ENCODE measurements at places on chromosomes 3 and 15. TPM values are rescaled to one million over a fixed set of nuclear protein-coding genes. Genes with fewer than 3 reads are reported as not detected.

DNA sequence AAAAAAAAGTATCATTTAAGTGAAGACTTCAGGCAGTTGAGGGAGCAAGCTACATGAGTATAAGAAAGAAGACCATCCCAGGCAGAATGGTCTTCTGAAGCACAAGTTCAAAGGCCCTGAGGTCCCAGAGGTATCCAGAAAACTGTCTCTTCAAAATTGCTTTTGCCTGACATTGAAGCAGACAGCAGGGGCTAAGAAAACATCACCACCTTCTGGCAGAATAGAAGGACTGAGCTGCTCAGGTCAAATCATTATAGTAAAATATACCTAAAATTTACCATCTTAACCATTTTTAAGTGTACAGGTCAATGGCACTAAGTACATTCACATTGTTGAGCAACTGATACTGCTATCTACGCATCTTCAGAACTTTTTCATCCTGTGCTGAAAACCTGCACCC, 16.4 kb downstream of the GPR160 start:
- no peak for DNase-seq

- no peak for DNase-seq
Measured at GRCh38 chr15:55742498-55742926, 440 bp downstream of the PRTG start.

- DNase-seq: peak; percentile 56
Measured at GRCh38 chr15:88656760-88657221, 18.0 kb downstream of the ISG20 start.

- peak; percentile 32 for DNase-seq
Measured at GRCh38 chr3:140816372-140817195, 125.1 kb upstream of the SLC25A36 start.

DNA sequence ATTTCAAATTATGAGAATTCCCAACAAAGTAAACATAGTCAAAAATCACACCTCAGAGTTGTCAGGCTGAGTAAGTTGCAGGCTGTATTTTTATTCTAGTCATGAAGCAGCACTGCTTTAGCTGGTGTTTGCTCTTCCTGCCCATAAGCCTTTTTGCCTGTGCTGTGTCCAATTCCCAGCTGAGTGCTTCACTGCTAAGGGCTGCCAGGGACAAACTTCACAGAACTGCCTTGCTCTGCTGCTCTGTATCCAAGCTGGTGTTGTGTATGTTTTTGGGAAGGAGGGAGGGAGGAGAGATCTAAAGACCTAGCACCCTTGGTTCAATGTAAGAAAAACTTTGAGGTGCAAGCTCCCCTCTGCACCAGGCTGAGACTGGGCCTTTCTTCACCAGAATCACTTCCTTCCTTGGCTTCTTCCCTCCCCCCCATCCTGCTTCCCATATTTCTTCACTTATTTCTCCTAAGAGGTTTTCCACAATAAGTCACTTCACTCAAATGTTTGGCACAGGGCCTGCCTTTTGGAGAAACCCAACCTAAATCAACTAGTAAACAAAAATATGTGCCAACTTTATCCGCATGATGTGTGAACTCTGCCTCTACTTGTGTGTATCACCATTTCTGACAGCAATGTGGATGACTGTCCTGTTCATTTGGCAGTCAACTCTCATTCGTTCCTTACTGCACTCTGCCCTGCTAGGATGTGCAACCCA, 156.1 kb downstream of the TBL1XR1 start:
- DNase-seq: no peak

DNA sequence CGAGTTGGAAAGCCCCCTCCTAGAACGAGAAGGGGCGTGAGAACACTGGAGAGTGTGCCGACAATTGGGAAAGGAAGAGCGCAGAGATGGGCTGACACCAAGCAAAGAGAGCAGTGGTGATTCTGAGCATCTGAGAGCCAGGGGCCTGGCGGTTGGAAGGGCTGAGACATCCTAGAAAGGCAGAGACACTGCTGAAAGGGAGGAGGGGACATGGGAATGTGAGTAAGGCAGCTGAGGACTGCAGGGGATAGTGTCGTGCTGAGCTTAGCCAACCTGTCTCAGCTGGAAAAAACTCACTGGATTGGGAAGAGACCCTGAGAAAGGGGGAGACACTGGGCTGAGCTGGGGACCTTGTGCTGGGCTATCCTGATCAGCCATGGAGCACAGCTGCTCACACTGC, 58.1 kb upstream of the SLC6A6 start:
- no peak for DNase-seq

GRCh38 chr3:134458406-134458945, 27.3 kb downstream of the ANAPC13 start:
- DNase-seq: no peak

- no peak for DNase-seq
Measured at GRCh38 chr3:13013151-13013561, 60.1 kb downstream of the IQSEC1 start.

DNA sequence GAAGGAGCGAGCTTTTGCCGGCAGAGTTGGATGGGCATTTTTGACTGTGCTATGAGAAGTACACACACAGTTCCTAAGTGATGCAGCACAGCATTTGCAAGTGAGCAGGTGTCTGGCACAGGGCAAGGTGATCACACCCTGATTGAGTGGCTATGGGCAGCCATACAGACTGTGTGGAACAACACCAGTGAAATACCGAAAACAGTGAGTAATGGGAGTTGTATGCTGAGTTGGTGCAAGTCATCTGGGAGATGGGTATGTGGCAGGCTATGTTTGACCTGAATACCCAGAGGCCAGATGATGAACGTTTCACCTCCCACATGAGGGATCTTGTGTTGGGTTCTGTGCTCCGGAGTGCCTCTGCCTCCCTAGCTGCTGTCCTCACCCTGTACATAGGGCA, 53.5 kb upstream of the TIPARP start:
- no peak for DNase-seq

DNA sequence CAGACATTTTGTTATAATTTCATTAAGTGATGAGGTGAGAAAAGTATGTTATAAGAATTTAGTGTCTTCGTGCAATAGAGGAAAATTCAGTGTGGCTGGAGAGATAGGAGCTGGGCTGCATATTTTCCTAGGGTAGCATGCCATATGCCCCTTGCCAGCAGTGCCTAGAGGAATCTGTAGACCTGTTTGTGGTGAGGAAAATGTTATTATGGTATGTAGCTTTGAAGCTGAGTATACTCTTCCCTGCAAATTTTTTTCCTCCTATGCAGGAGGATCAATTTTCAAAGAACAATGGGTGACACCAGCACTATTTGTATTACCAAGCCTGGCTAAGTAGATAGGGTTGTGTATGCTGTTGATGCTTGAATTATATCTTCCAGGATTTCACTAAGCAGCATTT, 200.6 kb downstream of the EDEM1 start:
- DNase-seq: no peak

GRCh38 chr15:54520616-54521015, 542.4 kb downstream of the UNC13C start:
- DNase-seq: no peak

DNA sequence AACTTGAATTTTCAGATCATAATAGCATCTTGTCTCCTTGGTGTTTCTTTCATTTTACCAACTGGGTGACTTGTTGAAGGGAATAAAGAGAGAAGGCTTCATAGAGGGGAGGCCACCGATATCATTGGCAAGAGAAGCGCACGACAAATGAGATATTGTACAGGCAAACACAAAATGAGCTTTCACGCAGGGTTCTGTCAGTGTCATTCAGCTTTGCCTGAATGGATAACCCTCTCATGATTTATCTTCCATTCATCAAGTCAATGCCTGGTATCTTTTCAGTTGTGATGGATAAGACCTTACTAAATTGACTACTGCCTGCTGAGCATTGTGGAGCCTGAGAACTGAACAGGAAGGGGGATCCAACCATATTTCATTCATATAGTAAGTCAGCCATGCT, 188.6 kb upstream of the EPHA3 start:
- DNase-seq: no peak

- no peak for DNase-seq
Measured at GRCh38 chr3:54146506-54147239, 24.3 kb downstream of the CACNA2D3 start.

- DNase-seq: no peak
Measured at GRCh38 chr15:86772369-86773059, 692.8 kb downstream of the AGBL1 start.

DNA sequence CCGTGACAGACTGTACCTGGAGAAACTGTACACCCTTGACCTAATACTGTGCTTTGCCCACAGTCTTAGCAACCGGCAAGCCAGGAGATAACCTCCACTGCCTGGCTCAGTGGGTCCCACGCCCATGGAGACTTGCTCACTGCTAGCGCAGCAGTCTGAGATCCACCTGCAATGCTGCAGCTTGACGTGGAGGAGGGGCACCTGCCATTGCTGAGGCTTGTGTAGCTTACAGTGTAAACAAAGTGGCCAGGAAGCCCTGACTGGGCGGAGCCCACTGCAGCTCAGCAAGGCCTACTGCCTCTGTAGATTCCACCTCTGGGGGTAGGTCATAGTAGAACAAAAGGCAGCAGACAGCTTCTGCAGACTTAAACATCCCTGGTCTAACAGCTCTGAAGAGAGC, 189.3 kb downstream of the EDEM1 start:
- DNase-seq: no peak

GRCh38 chr3:194323785-194324735, 27.1 kb downstream of the CPN2 start:
- no peak for DNase-seq

- no peak for DNase-seq
Measured at GRCh38 chr15:101228313-101228712, 23.5 kb downstream of the CHSY1 start.

DNA sequence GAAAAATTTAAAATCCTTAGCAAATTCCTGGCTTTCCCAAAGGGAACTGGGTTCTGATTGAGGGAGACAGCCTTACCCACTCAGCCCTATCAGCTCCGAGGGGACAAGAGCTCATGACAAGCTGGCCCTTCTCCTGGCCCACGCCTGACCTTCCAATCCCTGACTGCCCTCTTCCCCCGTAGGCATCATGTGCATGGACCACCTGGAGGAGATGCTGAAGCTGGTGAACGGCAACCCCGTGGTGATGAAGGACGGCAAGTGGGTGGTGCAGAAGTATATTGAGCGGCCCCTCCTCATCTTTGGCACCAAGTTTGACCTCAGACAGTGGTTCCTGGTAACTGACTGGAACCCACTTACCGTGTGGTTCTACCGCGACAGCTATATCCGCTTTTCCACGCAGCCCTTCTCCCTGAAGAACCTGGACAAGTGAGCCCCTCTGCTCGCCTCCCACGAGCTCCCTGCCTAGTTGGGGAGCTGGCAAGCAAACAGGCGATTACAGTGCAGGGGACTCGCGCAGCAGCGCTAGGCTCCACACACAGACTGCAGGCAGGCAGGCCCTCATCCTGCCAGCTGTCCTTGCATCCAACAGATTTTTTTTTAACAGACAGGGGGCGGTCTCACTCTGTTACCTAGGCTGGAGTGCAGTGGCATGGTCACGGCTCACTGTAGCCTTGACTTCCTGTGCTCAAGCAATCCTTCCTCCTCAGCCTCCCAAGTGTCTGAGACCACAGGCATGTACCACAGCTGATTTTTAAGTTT, 16.8 kb downstream of the RPUSD3 start:
- no peak for DNase-seq

GRCh38 chr3:148861277-148861869, 3.7 kb upstream of the CPA3 start:
- DNase-seq: no peak

DNA sequence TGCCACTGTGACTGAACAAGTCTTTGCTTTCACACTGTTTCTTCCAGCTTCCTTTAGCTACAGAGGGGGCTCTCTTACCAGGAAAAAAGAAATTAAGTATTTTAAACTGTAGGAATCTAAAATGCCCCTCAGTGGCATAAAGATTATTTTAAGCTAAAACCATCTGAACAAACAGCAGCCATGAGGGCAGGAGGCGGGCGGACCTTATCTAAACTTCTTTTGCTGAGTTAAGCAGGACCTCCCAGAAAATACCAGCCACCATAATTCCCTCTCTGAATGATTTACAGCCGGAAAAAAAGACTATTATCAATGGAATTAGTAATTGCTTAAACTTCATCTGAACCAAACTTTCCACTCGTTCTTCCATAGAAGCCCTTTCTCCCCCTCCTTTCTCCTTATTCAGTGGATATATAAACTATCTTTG, 5.2 kb upstream of the TOPAZ1 start:
- DNase-seq: no peak

Gene BCHE
- polyA plus RNA-seq: 32.9 TPM

Gene ITPR1
- polyA plus RNA-seq: 15.8 TPM

Gene DNAJA4
- polyA plus RNA-seq: 4.4 TPM

Gene CHRNA7
- not detected for polyA plus RNA-seq

Gene GRM2
- not detected for polyA plus RNA-seq

Gene C2CD4A
- not detected for polyA plus RNA-seq

Gene MINAR1
- polyA plus RNA-seq: not detected

Gene GABRR3
- not detected for polyA plus RNA-seq

Data from GM12878 (cell line).